ENCODE measurements at places on chromosomes 3 and 15. TPM values are rescaled to one million over a fixed set of nuclear protein-coding genes. Genes with fewer than 3 reads are reported as not detected.
A peak's percentile ranks its signal among the peaks of the same experiment; 100 is the strongest.

GRCh38 chr15:43104426-43104825, 1.4 kb downstream of the UBR1 start:
- H3K4me3 ChIP-seq, result peak overlapping the region; percentile 59
- H3K27ac ChIP-seq, result peak overlapping the region; percentile 16
- no peak for DNase-seq

DNA sequence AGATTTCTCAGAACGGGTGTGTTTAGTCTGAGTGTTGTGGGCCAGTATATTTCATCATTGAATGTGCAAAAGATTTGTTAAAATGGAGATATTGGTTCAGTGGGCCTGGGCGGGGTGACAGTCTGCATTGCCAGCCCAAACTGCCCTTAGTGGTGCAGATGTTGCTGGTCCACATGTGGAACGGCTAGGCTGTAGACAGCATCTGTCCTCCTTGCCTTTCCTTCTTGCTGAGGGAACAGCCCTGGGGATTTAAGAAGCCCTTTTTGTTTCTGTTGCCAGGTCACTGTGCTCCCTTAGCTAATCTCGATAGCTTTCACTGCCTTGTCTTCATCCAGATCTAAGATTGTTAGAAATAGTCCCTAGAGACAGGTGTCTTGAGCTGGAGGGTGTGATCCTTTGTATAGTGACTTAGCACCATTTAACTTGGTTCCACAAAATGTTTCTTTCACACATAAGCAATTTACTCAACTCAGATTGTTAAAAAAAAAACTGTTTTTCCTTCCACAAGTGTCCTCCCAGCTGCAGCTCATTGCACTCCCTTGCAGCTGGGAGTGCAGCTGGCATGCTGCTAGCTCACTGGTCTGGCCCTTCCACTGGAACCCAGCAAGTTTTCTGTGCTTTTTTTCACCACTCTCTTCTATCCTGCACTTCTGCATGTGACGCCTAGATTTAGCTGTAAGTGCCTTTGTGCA, 37.5 kb downstream of the GAP43 start:
- H3K27ac ChIP-seq, result no peak overlapping the region
- H3K36me3 ChIP-seq, result no peaks in the 10 kb centered on the region
- H3K4me3 ChIP-seq, result no peak overlapping the region
- H3K4me1 ChIP-seq, result peaks cover 24% of the 10 kb centered on the region
- DNase-seq, result no peak

- no peak for DNase-seq
- no peak overlapping the region for H3K4me3 ChIP-seq
- H3K36me3 ChIP-seq, result no peaks in the 10 kb centered on the region
- H3K27me3 ChIP-seq, result no peaks in the 10 kb centered on the region
- H3K27ac ChIP-seq, result no peak overlapping the region
- no peaks in the 10 kb centered on the region for H3K4me1 ChIP-seq
Measured at GRCh38 chr3:50166620-50167019, 11.5 kb downstream of the SEMA3F start.

GRCh38 chr3:187955587-187955952, 198.4 kb upstream of the LPP start:
- H3K4me3 ChIP-seq, result no peak overlapping the region
- H3K4me1 ChIP-seq, result peaks cover 37% of the 10 kb centered on the region

DNA sequence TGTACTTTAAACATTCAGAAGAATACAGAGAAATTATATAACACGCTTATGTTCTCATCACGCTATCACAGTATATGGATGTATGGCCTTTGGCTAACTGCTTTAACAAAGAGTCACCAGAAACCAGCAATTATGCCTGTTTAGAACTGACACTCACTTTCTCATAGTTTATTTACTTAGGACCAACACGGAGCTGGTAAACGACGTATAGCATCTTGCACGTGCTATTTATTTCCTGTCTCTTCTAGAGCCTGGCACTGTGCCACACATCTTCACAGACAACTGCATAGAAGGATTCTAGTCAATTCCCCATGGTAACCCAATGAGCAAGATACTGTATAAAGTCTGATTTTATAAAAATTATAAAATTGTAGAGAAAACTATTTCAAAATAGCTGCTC, 43.6 kb downstream of the TBC1D2B start:
- H3K4me3 ChIP-seq, result no peak overlapping the region
- H3K4me1 ChIP-seq, result peaks cover 84% of the 10 kb centered on the region
- H3K36me3 ChIP-seq, result peaks cover 60% of the 10 kb centered on the region
- H3K27ac ChIP-seq, result peak overlapping the region; percentile 87
- H3K27me3 ChIP-seq, result no peaks in the 10 kb centered on the region
- no peak for DNase-seq

DNA sequence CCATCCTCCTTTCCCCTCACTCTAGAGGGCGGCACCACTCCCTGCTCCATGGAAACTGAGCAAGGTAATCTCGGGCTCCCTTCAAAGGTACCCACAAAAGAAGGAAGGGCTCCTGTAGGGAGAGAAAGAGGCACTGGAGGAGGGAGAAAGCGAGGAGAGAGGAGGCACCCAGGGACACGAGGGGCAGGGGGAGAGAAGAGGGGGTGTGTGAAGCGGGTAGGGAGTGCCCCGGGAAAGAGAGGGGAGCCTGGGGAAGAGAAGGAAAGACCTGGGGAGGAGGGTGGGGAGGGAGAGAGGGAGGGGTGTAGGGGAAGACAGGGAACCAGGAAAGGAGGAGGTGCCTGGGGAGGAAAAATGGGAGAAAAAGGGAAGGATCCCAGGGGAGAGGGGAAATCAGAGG, 523 bp downstream of the VILL start:
- no peak overlapping the region for H3K27ac ChIP-seq
- H3K4me1 ChIP-seq, result peaks cover 32% of the 10 kb centered on the region
- H3K27me3 ChIP-seq, result no peaks in the 10 kb centered on the region
- no peak overlapping the region for H3K4me3 ChIP-seq

DNA sequence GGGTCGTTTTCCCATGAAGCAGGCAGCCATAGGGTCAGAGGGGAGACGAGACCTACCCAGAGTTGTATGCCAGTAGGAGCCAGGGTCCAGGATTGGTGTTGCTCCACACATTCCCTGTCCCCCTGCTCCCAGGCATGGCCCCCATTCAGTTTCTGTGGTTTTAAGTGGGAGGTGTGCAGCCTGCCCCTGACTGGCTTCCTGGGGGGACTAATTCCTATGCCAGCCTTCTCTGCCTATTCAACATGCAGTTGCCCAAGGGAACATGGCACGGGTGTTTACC, 126.3 kb downstream of the EEFSEC start:
- H3K4me3 ChIP-seq, result no peak overlapping the region
- DNase-seq, result no peak
- no peaks in the 10 kb centered on the region for H3K27me3 ChIP-seq
- H3K4me1 ChIP-seq, result no peaks in the 10 kb centered on the region
- no peak overlapping the region for H3K27ac ChIP-seq
- no peaks in the 10 kb centered on the region for H3K36me3 ChIP-seq

Gene FBXO22
- total RNA-seq, result 32.5 TPM

Data from activated CD4-positive, alpha-beta memory T cell treated with anti-CD3 and anti-CD28 coated beads, Interleukin-2, amount 10 ng/mL, durations not matched to agents 7 days and 5 days (primary cell).